ENCODE measurements at places on chromosomes 5 and 9.
A peak's percentile ranks its signal among the peaks of the same experiment; 100 is the strongest.

DNA sequence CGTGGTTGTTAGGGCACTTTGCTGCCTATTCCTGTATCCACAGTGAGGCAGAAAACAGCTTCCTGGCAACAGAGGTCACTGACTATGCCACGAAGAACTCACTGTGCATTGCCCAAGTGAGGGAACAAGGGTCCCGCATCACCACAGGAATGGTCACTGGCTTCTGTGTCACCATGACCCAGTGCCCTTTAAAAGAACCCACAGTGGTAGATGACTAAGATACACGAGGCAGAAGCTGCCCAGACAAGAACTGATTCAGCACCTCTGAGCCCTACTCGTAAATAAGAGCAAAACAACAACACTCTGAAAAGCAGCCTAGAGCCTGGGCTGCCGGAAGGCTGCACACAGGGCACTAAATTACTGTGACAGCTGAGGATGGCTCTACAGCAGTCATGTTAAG is 236.6 kb upstream of the RASEF start:
- DNase-seq, result peak; percentile 79

GRCh38 chr9:3478549-3478953 is 47.2 kb downstream of the RFX3 start:
- DNase-seq, result peak; percentile 67

DNA sequence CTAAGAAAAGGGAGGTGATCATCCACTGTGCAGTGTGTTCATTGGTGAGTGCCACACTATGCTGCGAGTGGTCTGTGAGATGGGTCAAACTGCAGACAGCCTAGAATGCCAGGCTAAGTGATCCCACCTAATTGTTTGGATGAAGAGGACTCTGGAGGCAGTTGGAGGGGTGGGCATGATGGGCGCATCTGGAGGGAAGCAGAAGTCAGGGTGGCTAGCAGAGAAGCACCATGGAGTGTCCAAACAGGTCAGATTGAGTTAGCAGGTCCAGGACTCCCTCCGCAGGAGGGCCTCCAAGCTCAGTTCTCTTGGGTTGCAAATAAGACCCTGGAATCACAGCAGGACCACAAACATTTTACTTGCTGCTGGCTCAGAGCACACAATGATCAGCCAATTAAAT is 19.9 kb upstream of the ANGPTL2 start:
- DNase-seq, result no peak

GRCh38 chr5:116360008-116360853 is 214.4 kb downstream of the SEMA6A start:
- DNase-seq, result peak; percentile 4

DNA sequence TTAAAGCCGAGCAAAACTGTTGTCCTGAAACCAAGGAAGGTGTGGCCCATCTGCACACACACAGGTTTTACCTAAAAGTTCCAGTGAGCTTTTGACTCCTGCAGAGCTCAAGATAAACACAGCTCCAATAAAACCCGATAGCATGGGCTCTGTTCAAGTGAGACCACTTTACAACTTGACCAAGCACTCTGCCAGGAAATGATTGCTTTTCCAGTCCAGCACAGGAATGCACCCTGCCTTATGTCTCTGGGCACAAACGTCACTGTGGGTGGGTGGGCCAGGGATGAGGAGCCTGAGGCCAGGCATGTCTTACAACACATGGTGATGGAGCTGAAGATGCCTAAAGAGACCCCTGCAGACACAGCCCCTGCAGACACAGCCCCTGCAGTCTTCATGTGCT is 115.3 kb downstream of the ROR2 start:
- no peak for DNase-seq

- no peak for DNase-seq
These were observed 88.9 kb upstream of the CXCL14 start for GRCh38 chr5:135667673-135668072.

GRCh38 chr9:3730511-3730922 is 204.7 kb upstream of the RFX3 start:
- DNase-seq, result no peak

- peak; percentile 12 for DNase-seq
These were observed 2.0 kb upstream of the PCDH12 start for GRCh38 chr5:141960018-141960417.

DNA sequence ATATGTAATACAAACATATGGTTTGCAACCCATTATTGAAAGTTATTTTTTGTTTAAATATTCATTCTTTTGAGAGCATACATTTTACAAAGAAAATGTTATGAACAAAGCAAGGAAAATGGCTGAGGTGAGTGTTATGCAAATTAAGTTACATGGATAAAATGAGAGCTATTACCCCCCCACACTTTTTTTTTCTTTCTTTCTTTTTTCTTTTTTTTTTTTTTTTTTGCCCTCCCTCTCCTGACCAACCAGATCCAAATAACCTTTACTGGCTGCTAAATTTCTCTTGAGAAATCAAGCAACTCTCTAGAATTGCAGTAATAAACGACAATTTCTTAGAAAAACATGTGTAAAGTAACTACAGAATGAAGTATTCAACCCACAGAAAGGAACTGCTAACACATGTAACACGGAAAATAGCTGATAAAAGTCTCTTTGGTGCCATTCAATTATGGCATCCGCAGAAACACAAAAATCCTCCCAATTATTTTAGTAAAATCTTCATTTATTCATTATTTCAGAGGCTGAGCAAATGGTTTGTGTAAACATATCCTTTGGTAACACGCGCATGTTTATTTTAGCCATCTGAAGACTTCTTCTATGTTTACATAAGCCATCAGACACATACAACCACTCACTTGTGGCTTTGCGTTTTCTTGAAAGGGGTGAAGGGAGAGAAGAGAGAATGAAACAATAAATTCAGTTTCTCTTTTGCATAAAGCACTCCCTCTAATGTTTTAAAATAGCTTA is 216.1 kb downstream of the NFIB start:
- no peak for DNase-seq

DNA sequence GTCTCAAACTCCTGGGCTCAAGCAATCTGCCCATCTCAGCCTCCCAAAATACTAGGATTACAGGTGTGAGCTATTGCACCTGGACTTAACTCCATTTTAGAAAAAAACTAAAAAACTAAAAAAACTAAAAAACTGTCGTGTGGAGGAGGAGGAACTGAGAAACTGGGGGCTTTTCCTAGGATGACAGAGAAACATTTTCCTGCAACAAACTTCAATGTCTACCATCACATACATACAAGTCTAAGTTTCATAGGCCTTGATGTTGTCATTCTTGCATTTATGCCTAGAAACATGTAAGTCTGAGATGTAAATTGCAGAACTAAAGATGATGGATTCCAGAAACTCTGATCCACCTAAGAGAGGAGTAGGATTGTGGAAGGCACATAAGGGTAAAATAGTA is 556.8 kb downstream of the RAB3C start:
- no peak for DNase-seq

DNA sequence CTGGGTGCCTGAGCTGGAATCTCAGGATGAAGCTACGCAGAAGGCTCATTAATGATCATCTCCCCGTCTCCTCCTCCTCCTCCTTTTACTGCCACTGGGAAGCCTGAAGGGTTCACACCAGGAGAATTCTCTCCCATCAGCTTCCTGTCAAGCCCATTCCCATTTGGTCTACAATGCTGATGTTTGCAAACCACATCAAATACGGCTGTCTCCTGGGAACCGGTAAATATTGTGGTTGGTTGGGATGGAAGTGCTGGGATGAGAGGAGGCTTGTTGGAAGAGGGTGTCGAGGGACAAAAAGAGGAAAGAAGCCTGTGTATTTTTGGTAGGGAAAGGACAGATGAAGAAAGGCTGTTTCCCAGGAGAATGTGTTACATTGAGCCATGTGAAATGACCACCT is 13.2 kb upstream of the S1PR3 start:
- DNase-seq, result no peak

GRCh38 chr5:93188876-93189485 is 392.0 kb downstream of the NR2F1-AS1 start:
- DNase-seq, result no peak

DNA sequence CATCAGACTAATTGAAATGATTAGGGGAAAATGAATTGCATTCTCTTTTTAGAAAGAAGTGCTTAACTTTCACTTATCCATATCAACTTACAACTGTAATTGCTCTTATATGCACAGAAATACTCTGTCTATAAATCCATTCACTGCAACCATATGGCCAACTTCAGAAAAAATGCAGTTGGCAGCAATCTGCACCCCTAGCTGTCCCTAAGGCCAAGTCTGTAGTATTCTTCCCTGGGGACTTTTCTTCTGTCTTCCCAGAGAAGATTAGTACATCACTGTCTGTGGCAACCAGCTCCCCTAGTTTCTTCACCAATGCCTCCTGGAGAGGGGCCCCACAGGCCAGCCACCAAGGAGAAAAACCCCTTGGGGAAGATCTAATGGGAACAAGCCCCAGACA is 45.4 kb downstream of the ABCA1 start:
- no peak for DNase-seq

- no peak for DNase-seq
These were observed 141.4 kb upstream of the NMUR2 start for GRCh38 chr5:152546493-152546892.

- DNase-seq, result no peak
These were observed 21.8 kb downstream of the FYB1 start for GRCh38 chr5:39197556-39197955.

GRCh38 chr9:15416880-15417279 is 5.8 kb upstream of the SNAPC3 start:
- DNase-seq, result peak; percentile 52

Data from EH (cell line).